ENCODE measurements at places on chromosomes 1 and 21. TPM values are rescaled to one million over a fixed set of nuclear protein-coding genes. Genes with fewer than 3 reads are reported as not detected.

- no peak for DNase-seq
These were observed 359.0 kb downstream of the HHAT start for GRCh38 chr1:210687582-210688279.

GRCh38 chr21:32197896-32198295 lies 81.0 kb downstream of the MIS18A start:
- no peak for DNase-seq

GRCh38 chr1:156963621-156964020 lies 43.2 kb downstream of the LRRC71 start:
- DNase-seq, result no peak

DNA sequence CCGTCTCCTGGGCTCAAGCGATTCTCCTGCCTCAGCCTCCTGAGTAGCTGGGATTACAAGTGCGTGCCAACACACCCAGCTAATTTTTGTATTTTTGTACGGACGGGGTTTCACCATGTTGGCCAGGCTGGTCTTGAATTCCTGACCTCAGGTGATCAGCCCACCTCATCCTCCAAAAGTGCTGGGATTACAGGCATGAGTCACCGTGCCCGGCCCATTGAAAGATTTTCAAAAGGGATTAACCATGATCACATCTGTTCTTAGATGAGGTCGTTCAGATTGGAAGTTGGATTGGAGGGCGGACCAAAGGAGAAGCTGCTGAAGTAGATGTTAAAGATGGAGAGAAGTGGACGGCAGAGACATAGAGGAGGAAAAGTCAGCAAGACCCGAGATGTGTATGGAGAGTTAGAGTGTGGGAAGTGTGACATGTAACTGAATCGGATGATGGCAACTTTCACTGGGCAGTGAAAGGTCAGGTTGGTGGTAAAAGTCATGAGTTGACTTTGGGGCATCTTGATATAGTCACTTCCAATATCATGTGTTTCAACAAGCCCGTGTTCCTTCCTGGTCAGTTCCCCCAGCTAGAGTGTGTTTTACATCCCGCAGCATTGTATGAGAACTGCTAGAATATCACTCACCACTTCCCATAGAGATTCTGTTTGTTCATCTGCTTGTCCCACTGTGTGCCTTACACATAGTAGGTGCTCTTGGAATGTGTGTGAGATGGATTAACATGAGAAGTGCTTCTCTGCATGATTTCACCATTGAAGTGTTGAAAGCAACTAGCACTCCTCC lies 54.4 kb upstream of the TINAGL1 start:
- no peak for DNase-seq

- DNase-seq, result no peak
These were observed 26.6 kb downstream of the SRSF11 start for GRCh38 chr1:70247768-70248167.

- no peak for DNase-seq
These were observed 3.6 kb upstream of the SMPDL3B start for GRCh38 chr1:27931184-27931583.

GRCh38 chr21:44529011-44529421 lies 11.0 kb downstream of the KRTAP10-1 start:
- DNase-seq, result no peak

- DNase-seq, result no peak
These were observed 48.1 kb upstream of the MPC2 start for GRCh38 chr1:167984886-167985489.

GRCh38 chr1:72516264-72516663 lies 233.9 kb upstream of the NEGR1 start:
- DNase-seq, result no peak

DNA sequence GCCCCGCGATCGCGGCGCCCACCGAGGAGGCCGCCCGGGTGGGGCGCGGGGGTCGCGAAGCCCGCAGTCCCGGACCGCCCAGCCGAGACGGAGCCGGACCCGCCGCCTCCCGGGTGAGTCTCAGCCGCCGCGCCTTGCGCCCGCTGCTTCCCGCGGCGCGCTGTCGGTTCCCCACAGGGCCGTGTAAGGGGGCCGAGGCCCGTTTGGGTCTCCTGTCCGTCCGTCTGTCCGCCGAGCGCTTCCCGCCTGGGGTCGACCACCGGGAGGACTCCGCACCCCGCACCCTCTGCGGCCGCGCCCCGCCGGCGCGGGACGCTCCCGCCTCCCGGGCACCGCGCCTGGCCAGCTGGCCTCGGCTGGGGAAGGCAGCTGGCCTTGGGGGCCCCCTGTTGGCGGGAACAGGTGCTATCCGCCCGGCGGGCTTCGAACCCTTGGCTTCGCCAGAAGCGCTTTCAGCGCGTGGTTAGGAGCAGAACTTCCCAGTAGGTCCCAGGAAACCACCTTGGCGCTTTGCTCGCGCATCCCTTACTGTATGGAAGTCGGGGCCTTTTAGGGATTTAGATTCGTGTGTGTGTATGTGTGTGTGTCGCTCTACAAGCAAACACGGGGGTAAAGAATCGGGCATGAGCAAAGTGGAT lies 414 bp downstream of the TMEM51 start:
- DNase-seq, result peak; percentile 60

GRCh38 chr1:200811704-200812103 lies 61.1 kb upstream of the GPR25 start:
- no peak for DNase-seq

DNA sequence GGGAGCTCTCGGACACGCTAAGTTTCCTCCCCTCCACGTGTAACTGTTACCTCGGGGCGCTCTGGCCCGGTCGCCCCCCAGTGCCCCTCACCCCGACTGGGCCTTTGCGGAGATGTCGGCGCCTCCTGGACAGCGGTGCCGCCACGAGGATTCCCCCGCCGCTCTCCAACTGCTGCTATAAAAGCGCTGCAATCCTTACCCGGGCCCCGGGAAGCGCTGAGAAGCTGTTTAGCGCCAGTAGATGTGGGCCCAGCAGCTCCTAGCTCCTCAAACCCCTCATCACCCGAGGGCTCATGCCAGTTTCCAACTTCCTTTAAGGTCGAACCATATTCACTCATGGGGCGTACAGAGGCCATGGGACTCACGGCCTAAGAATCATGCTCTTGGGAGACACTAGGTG lies 361 bp upstream of the LMX1A start:
- DNase-seq, result no peak

- no peak for DNase-seq
These were observed 301.2 kb upstream of the DEPDC1 start for GRCh38 chr1:68798071-68798470.

DNA sequence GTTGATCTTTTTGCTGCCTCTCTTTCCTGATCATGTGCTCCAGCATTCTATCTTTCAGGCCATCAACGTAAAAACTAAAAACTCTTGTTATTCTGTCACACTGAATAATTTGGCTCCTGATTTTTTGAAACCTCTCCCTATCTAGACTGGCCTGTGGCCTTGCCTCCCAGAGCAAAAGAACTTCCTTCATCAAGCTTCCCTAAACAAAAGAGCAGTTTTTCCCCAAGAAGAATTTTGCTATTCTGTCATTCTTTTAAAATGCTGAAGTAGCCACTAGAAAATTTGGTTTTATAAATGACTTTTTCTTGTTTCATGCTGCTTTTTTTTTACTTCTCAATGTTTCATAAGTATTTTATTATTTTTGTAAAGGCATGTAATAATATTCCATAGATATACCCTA lies 37.1 kb upstream of the CR2 start:
- no peak for DNase-seq

Gene PDE9A
- 8.4 TPM for total RNA-seq

Gene C1orf185
- total RNA-seq, result not detected

Gene FASLG
- total RNA-seq, result not detected

Gene FAM177B
- total RNA-seq, result not detected

Gene CCDC27
- not detected for total RNA-seq

Gene FAM72D
- total RNA-seq, result 8.3 TPM

Gene APCS
- not detected for total RNA-seq

Gene SPRR4
- not detected for total RNA-seq

Gene ENSA
- 229 TPM for total RNA-seq

Gene VPS45
- total RNA-seq, result 27.8 TPM

Gene SYT14
- total RNA-seq, result 1.4 TPM

Gene DNASE2B
- not detected for total RNA-seq

Gene TIAM1
- total RNA-seq, result 19.7 TPM
